ENCODE measurements at places on chromosomes 6 and 20.
A peak's percentile ranks its signal among the peaks of the same experiment; 100 is the strongest.

DNA sequence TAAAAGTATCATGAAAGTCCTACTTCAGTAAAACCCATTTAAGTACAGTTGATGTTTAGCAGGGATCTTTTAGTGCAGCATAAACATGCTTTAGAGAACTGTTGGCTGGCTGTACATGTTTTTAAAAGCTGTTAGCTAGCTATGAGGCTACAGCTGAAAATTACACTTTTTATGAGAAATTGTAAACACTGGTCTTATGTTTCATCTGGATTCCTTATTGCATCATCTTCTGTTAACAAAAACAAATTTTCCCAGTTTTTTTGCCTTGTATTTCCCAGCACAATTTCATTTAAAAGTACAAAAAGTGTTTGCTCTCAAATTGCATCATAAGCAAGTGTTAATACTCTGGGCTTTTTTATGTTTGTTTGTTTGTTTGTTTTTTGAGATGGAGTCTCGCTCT lies 18.3 kb upstream of the HLA-E start:
- no peak for DNase-seq

- DNase-seq: no peak
Observed at GRCh38 chr6:79168695-79168980, 65.8 kb downstream of the HMGN3 start.

DNA sequence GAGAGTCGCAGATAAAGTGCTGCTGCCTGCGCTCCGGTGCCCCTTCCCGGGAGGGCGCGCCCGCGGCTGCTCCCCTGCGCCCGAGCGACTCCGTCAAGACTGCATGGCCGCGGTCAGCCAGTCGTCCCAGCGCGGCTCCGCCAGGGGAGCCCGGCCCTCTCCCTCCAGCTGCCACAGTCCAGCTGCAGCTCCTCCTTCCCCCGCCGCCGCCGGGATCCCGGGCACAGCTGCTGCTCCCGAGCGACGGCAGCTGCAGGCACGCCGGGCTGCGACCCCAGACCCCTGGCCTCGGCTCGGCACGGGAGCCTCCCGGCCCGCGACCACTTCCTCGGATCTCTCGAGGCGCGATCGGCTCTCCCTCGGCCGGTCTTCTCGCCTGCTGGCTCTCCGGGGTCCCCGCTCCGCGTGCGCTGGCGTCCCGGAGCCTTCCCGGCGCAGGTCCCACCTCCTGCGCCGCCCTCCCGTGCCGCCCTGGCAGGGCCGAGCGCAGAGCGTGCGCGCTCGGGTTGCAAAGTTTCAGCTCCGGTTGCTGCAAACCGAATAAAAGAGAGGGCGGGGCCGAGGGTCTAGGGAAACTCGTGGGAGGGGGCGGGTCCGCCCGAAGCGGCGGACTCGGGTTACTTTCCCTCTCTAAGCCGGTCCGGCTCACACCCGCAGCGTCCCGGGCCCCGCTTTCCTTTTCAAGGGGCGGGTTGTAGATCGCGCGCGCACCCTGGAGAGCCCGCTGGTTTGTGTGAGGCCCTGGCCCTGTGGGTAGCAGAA lies at the start of gene CNKSR3:
Gene CNKSR3, minus strand, starts transcription at position 542 of the 762 bp plus-strand sequence. CDS start 571 bp downstream, outside the sequence.
- DNase-seq: peak; percentile 95

- no peak for DNase-seq
Observed at GRCh38 chr6:81847866-81848265, 95.4 kb upstream of the TENT5A start.

GRCh38 chr6:157806856-157807215 lies 16.2 kb upstream of the SNX9 start:
- DNase-seq: no peak

DNA sequence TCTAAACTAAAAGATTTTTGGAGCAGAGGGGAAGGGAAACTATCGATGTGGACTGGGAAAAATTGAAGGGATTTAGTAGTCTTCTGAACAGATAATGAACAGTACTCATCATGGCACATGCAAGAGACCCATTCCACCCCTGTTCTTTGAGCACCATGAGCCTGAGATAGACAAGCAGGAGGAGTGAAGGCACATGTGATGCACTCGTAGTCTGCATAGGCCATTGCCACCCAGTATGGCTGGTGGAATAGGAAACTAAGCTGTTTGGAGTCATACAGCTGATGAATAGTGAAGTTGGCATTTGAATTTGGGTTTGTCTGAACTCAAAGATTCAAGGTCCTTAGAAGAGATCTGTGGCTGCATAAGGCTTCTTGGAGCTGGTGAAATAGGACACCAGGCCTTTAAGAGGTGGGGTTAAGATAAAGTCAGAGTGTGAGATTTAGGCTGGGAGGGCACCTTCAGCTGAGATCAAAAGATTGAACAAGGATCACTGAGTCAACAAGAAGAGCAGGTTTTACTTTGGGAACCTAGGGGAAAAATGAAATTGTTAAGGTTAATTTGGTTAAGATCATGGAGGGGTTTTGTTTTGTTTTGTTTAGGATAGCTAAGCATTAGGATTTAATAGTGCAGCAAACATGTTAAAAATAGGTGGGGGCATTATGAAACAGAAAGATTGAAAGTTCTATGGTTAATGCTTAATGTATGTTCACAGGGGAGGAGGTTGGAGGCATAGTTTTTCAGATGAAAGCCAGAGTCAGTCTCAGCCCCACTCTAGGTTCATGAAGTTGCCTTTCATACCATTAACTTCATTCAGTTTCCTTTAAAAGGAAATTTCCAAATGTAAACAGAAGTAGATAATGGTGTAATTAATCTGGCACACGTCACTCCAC lies 148.8 kb downstream of the ARID1B start:
- peak; percentile 29 for DNase-seq

DNA sequence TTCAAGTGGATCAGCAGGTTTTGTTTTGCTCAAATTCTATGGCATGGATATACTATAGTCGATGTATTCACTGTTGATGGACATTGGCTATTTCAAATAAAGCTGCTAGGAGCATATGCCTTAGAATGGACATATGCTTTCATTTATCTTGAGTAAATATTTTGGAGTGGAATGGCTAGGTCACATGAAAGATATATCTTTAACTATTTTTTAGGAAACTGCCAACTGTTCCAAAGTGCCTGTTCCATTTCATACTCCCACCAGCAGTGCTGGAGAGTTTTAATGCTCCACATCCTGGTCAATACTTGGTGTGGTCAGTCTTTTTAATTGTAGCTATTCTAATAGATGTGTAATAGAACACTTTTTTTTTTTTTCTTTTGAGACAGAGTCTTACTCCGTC lies 81.1 kb upstream of the PIM1 start:
- DNase-seq: no peak

GRCh38 chr20:44970243-44970757 lies 4.0 kb downstream of the STK4 start:
- DNase-seq: no peak
